ENCODE measurements at places on chromosomes 12 and 14.
A peak's percentile ranks its signal among the peaks of the same experiment; 100 is the strongest.

DNA sequence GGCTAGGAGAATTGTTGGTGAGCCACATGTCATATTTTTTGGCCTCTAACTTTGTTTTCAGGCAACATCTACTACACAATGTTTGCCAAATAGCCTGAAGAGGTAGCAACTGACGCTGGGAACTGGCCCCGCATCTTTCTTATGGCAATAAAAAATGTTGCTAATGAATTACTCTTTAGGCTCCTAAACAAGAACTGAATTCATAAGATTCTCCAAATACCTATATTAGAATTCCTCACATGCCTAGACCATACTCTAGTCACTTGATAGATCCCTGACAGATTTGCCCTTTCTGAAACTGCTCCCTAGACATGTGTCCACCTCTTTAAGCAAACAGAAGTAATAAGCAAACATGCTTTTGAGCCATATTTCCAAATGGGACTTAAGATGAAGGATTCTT lies 209.0 kb upstream of the ATXN7L3B start:
- no peak for DNase-seq

- no peak for DNase-seq
Measured at GRCh38 chr12:99153293-99153692, 494.3 kb upstream of the GARIN6 start.

DNA sequence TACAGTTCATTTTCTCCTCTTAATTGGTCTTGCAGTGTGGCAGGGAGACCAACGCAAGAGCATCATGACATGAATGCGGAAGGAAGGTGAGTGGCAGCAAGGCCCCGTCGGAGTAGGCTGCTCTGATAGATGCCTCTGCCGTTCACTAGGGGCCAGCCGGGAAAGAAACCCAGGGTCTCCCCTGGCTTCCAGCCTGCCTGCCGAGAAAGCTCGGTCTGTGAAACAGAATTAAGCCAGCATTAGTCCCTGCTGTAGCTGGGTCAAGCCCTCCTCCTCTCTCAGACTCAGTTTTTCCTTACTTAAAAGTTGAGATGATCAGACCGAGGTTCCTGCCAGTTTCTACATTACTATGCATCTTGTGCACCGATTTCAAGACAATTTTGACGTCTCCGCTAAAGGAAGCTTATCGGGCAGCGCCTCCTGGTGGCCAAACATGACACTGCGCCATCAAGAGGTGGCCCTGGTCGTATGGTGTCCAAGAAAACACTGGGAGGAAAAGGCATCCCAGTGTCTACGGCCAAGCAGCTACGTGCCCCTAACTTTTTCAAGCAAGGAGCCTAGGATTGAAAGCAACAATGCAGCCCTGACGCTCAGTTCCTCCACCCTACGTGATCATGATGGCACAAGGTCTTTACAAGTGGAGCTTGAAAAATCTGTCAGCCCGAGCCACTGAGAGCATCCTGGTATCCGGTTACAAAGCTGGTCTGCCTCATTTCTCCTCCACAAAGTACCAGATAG lies 131.6 kb downstream of the KSR2 start:
- no peak for DNase-seq

DNA sequence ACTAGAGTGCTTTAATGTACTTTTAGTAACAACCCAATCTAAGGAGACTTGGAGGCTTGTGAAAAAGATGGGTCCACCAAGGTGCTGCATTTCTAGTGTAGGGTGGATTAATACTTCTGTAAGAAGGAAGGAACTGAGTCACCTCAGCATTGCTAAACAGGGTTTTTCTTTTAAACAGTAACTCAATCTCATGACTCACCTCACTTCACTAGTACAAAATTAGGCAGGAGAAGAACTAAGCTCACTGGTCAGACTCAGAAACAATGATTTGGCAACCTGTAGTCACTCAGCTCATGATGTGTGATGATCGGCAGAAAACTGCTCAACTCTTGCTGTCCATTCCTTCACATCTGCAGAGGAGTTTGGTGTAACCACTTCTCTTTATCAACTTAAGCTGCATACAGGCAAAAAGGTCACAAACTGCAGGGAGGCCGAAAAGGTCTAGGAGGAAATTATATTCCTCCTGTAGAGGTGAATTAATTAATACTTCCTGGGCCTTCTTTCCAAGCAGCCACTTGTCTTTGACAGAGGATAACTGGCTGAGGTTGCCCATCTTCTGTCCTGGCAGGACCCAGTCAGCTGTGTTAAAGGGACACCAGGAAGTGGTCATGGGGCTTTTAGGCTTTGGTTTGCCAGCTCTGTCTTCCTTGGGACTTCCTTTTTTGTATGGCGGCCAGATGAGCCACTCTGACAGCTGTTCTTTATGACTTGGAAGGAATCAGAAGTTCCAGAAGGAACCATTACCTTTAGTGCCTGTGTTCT lies 466.9 kb downstream of the FUT8 start:
- no peak for DNase-seq

- no peak for DNase-seq
Measured at GRCh38 chr14:75861161-75861621, 120.6 kb downstream of the TGFB3 start.

GRCh38 chr12:109641422-109641821 lies 67.8 kb downstream of the MVK start:
- no peak for DNase-seq

DNA sequence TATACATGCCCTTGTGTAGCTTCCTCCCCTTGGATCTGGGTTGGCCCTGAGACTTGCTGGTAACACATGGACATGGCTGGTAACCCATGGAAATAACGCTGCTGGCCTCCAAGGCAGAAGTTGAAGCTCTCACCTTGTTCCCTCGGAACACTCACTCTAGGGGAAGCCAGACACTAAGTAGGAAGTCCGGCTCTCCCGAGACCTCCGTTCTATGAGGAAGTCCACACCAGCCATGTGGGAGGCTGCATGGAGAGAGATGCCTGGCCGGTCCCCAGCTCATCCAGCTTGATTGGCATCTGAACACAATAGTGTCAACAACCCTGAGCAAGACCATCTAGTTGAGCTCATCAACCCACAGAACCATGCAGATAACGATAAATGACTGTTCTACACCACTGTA lies 39.7 kb upstream of the VRK1 start:
- no peak for DNase-seq

DNA sequence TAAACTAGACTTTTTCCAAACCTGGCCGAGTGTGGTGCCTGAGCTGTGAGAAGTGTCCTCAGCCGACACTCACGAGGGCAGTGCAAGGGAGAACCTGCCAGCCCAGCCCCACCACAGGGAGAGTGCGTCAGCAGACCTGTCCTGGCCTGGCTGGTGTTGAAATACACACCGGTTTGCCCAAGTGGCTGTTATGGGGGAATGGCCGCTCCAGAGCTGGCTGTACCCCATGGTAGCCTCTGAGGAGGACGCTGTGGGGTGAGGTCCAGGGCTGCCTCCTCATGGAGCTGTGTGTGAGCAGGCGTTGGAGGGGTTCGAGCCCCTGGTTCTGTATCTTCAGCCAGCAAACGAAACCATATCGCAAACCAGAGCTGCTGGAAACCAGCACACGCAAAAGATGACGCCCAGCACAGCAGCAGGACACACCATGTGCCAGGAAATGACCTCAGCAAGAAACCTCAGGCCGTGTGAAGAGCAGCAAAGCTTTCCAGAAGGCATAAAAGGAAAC lies 9.4 kb downstream of the ANKRD9 start:
- no peak for DNase-seq

GRCh38 chr12:66072566-66072965 lies 58.0 kb downstream of the LLPH start:
- DNase-seq = no peak

GRCh38 chr14:106564058-106564643 lies 1037.8 kb downstream of the TMEM121 start:
- DNase-seq = no peak

DNA sequence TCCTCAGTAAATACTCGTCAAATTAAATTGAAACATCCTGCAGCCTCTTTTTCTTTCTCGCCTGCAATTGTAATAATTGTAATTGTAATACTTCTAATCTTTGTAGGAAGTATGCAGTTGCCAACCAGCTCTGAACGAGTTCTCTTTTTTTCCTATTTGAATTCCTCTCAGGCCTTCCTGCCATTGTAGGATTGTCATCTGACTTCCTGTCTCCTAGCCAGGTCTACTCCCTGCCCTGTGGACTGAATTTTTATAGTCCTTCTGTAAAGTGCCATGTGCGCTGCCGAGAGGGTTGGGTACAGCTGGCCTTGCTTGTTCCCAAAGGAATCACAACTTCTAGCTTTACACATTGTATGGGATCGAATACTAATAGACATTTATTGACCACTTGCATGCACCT lies 183.3 kb downstream of the SSPN start:
- no peak for DNase-seq

DNA sequence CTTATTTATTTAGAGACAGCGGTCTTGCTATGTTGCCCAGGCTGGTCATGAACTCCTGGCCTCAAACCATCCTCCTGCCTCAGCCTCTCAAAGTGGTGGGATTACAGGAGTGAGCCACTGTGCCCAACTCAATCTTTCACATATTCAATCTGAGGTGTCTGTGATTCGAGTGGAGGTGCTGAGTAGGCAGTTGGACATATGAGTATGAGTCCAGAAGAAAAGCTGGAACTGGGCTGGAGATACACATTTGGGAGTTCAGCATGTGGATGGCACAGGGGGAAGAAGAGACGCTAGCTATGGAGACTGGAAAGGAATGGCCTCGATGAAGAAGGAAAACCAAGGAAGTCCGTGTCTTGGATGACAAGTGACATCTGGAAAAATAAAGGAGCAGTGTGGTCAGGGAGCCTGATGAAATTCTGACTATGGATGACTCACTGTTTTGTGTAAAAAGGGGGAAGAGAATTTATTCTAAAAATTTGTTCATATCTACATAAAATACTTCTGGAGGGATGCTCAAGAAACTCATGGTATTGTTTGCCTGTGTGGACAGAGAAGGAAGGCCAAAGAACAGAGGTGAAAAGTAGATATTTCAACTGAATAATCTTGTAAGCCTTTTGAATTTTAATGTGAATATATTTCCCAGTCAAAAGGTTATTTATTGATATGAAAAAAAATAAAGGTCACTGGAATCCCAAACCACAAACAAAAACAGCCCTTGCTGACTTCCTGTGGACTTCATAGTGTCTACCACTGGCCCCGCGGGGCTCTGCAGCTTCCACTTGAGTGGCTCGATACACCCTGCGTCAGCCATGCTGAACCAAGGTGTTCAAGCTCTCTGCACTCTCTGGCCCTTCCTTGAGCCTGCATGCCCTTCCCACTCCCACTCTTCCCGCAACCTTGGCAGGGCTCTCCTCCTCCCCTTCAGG lies 8.9 kb upstream of the LTA4H start:
- no peak for DNase-seq

DNA sequence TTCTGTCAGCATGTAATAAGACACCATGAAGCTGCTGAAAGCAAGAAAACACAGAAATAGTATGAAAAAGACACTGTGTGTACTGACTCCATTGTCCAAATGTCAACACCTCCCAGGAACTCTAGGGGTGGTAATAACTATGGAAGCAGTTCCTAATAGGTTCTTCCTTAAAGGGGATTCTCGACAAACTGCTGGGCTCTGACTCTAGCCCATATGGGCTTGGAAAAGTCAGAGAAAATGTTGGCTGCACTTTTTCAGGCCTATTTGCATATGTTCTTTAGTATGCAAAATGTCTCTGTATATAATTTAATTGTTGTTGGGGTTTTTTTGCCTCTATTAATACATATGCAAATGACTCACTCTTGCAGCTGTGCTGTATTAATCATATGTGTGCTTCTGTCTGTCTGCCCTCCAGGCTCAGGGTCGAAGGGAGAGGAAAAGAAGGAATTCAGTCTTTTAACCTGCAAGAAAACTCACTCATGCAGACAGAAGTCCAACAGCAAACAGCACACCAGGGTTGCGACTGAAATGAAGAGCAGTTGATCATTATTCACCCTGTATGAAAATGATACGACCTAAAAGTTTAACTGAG lies 317.6 kb downstream of the SOX5 start:
- DNase-seq = peak; percentile 76

- no peak for DNase-seq
Measured at GRCh38 chr12:50215033-50215432, 47.9 kb upstream of the CERS5 start.

Data from NCI-H1048 (cell line).